SIG-M5 (cell line): ENCODE measurements at places on chromosomes 4 and X.

DNA sequence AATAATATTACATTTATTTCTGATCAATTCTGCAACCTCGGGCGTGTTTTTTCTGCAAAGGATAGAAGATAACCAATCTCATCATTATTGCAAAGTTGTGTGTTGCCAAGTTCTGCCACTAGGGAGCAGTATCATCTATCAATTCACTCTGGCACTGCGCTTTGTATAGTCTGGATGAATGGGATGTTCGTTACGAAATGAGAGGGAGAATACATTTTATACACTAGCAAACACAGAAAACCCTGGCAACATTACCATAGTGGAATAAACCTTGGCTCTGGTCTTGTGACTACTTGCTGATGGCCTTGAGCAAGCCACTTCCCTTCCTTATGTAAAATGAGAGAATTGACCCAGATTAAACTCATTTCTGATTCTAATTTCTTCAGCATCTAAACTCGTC, 97.5 kb upstream of the ZNF518B start:
- DNase-seq = no peak

DNA sequence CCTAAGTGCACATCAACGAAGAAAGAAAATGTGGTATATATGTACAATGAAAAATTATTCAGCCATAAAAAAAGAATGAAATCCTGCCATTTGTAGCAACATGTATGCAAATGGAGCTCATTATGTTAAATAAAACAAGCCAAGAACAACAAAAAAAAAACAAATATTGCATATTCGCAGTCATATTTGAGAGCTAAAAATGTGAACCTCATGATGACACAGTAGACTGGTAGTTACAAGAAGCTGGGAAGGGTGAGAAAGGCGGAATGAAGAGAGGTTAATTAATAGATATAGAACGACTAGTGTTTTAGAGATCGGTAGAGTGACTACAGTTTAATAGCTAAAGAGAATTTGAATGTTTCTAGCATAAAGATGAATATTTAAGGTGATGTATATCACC, 89.2 kb downstream of the PDS5A start:
- no peak for DNase-seq

DNA sequence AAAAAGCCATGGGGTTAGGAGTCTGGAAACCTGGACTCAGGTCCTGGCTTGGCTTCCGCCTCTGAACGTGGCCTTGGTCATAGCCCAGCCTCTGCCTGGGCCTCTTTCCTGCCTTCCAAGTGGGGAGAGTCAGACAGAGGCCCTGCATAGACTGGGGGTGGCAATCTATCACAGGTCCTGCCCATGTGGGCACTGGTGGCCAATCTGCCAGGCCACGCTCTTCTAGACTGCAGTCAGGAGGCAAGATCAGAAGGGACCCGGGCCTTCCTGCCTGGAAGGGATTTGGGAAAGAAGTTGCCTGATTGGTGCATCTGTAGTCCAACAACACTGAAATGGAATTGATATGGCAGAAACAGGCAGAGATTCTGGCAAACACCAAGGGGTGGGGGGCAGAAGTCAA, 46.1 kb downstream of the CNGA2 start:
- no peak for DNase-seq

DNA sequence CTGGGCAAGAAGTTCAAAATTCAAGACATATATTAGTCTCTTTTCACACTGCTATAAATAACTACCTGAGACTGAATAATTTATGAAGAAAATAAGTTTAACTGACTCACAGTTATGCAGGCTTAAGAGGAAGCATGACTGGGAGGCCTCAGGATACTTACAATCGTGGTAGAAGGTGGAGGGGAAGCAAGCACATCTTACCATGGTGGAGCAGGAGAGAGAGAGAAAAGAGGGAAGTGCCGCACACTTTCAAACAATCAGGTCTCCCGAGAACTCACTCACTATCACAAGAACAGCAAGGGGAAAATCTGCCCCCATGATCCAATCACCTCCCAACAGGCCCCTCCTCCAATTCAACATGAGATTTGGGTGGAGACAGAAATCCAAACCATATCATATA, 273.3 kb upstream of the RASGEF1B start:
- DNase-seq = no peak

GRCh38 chrX:149255860-149256259, 249.2 kb downstream of the IDS start:
- no peak for DNase-seq

- no peak for DNase-seq
Measured at GRCh38 chr4:41132055-41132683, 82.2 kb downstream of the APBB2 start.

DNA sequence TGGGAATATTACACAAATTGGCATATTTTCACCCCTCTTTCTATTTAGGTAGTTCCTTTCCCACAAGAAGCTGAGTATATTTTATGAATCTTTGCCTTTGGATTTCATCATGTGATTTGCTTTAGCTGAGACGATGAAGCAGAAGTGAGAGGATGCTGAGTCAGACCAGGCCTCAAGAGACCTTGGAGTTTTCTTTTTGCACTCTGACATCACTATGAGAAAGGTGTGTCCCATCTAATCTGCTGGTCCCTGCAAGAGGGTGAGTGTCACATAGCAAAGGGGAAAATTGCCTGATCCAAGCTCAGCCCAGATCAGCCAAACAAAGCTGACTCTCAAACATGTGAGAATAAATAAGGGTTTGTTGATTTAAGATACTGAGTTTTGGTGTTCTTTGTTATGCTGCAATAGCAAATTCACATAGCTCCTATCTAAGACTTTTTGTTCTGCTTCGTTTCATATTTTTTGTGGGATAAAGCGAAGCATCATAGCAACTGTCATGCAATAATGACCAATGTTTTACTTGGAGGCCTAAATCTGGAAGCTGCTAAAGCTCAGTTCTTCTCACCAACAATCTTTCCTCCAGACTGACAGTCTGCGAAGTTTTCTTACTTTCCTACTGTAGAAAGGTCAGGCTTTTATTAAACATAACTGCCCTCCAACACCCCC, 176.9 kb downstream of the PDHA2 start:
- DNase-seq = no peak

DNA sequence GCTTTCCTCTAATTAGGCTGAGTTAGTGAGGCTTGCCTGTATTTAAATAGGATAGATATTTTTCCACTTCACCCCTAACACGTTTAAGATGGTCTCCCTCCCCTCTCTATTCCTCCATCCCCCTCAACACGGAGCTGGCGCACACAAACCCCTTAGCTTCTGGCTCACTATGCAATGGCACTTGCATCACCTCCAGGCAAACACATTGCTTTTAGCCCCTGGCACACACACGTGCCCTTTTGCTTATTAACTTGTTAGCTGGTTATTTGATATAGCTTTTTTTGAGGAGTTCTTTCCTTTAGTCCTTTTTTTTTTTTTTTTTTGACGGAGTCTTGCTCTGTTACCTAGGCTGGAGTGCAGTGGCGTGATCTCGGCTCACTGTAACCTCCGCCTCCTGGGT, 94.3 kb downstream of the HDAC8 start:
- DNase-seq = no peak

GRCh38 chr4:11436084-11436483, 7.4 kb upstream of the HS3ST1 start:
- DNase-seq = no peak

GRCh38 chrX:96929036-96929435, 45.3 kb downstream of the RPA4 start:
- no peak for DNase-seq

- DNase-seq = no peak
Measured at GRCh38 chr4:2886622-2887021, 43.0 kb downstream of the ADD1 start.

GRCh38 chrX:51802917-51803688, 59.9 kb downstream of the GSPT2 start:
- no peak for DNase-seq

DNA sequence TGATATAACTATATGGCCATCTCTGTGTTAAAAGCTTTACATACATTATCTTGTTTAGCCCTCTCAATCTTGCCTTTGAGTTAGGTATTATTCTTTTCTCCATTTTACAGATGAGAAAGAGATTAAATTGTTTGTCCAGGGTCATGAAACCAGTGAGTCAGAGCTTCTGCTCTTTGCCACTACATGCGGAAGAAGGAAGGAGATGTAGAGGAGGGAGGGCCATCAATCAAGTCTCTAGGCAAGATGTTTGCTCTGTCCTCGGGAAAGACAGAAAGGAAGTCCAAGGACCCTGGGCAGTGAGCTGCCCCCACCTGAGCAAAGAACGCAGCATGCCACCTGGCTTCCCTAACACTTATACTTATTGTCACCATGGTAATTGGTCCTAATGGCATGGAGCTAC, 133.7 kb upstream of the IL1RAPL2 start:
- DNase-seq = no peak

DNA sequence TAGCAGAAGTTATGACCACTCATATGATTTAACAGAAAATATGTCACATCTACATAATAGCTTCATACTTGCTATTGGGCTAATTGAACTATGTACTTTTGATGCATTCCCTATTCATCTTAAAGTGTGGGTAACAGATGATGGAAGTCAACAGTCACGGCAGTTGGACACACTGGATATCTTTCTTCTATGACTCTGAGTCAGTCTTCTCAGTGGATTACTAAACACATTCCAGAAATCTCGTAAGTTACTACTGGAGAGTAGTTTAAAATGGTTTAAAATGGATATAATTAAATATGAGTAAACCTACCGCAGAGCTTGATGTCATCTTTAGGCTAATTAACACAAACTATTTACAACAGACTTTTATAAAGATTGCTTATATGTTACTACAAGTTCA, 30.1 kb upstream of the CFAP299 start:
- no peak for DNase-seq

- DNase-seq = no peak
Measured at GRCh38 chrX:53133400-53133799, 39.5 kb downstream of the KANTR start.

- DNase-seq = no peak
Measured at GRCh38 chrX:69538321-69538876, 34.3 kb downstream of the NALF2 start.

DNA sequence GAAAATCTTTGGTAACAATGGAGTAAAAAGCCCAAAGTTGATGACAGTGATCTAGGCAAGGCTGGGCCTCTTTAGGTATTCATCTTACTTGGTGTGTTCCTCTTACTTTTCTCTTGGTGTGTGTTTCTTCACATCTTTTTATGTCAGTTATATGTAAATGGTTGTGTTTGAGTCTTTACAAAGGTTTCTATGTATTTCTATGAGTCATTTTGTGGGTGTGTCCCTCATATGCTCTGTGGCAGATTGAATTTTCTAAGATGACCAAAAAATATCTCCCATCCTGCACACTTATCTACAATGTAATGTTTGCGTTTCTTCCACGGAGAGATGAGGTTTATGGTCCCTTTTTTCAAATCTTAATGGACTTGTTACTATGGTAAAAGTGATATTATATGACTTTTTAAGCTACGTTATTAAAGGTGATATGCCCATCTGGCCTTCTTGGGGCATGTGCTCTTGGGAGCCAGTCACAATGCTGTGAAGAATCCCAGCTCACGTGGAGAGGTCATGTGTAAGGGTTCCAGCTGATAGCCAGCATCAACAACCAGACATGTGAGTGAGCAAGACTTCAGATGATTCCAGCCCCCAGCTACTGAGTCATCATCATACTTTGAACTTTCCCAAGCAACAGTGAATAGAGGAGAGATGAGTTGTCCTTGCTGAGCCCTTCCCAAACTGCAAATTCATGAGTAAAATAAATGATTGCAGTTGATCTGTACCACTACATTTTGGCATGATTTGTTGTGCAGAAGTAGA, 126.9 kb downstream of the CBLL2 start:
- DNase-seq = no peak

GRCh38 chrX:3076416-3076991, 35.2 kb downstream of the ARSF start:
- DNase-seq = no peak

- no peak for DNase-seq
Measured at GRCh38 chrX:116462822-116463221, at the start of gene CT83. TSS of gene CT83 (minus strand) at chrX:116462976. CDS start at chrX:116462856, 120 bp downstream.

- DNase-seq = no peak
Measured at GRCh38 chr4:33537527-33537926, 2706.8 kb downstream of the ARAP2 start.

DNA sequence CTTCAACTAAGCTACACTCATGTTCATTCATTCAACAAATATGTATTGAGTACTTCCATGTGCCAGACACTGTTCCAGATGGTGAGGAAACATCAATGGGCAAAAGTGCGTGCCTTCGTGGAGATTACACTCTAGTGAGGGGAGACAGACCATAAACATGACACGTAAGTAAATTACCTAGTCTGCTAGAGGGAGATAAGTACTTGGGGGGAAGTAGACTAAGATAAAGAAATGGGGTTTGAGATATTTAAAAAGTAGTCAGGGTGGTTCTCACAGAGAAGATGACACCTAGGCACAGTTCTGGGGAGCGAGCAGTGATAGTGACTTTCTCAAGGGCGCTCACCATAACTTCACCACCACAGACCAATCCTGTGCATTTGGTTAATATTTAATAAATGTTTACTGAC, 11.7 kb downstream of the JCHAIN start:
- no peak for DNase-seq
